Activated CD4-positive, alpha-beta T cell treated with anti-CD3 and anti-CD28 coated beads, Interleukin-2, amount 10 ng/mL, durations not matched to agents 7 days and 5 days (primary cell): ENCODE measurements at places on chromosomes 5 and 9. TPM values are rescaled to one million over a fixed set of nuclear protein-coding genes. Genes with fewer than 3 reads are reported as not detected.

The NDOR1 gene
- total RNA-seq, result 44.2 TPM

GRCh38 chr5:98121036-98121936 lies 652.2 kb upstream of the RGMB start:
- no peak overlapping the region for H3K27ac ChIP-seq
- DNase-seq, result no peak
- no peak overlapping the region for H3K4me3 ChIP-seq

- no peaks in the 10 kb centered on the region for H3K4me1 ChIP-seq
- no peaks in the 10 kb centered on the region for H3K36me3 ChIP-seq
- no peak overlapping the region for H3K4me3 ChIP-seq
- H3K27me3 ChIP-seq, result peaks cover 24% of the 10 kb centered on the region
Measured at GRCh38 chr5:149280124-149280523, 8.5 kb downstream of the AFAP1L1 start.

The SELENOP gene
- total RNA-seq, result not detected

The PRR16 gene
- total RNA-seq, result not detected

DNA sequence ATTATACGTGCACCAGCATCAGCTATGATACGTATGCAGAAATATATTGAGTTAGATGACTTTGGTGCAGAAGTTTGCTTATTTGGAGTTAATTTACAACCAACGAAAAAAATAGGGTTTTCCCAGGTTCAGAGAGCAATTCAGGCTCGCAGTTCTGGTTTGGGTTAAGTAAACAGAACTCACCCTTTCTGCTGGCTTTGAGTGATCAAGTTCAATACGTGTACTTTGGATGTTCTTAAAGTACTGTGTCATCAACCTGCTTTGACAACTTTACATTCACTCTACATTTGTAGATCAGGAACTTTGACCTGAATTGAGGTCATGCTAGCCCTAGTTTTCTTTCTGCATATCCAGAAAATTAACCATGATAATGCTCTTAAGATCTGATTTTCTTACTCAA lies 40.7 kb downstream of the ACOT12 start:
- no peaks in the 10 kb centered on the region for H3K36me3 ChIP-seq
- no peak overlapping the region for H3K27ac ChIP-seq
- peaks cover 7% of the 10 kb centered on the region for H3K27me3 ChIP-seq
- H3K4me1 ChIP-seq, result no peaks in the 10 kb centered on the region

- no peak overlapping the region for H3K4me3 ChIP-seq
- no peak for DNase-seq
- peaks cover 3% of the 10 kb centered on the region for H3K36me3 ChIP-seq
Measured at GRCh38 chr5:143177263-143177983, 226.1 kb downstream of the NR3C1 start.

The VCP gene
- 189 TPM for total RNA-seq

DNA sequence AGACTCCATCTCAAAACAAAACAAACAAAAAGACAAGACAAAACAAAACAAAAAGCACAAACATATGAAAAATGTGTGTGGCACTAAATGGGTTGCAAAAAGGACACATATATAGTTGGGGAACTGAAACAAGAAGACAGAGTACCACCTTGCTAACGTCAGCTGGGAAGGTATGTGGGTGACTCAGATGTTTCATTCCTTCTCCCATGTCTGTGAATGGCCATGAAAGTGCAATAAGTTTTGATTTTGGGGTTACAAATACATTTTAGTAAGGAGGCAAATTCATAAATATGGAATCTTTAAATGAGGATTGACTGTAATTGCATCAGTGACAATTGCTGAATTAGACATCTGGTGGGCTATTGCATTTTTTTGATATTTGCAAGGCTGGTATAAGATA lies 81.6 kb upstream of the KLF4 start:
- H3K4me1 ChIP-seq, result no peaks in the 10 kb centered on the region
- no peak overlapping the region for H3K27ac ChIP-seq
- no peak for DNase-seq
